GM04504 (cell line): ENCODE measurements at places on chromosomes 7 and 10.

GRCh38 chr10:81600185-81600584, 274.8 kb upstream of the NRG3 start:
- no peak for DNase-seq

- peak; percentile 56 for DNase-seq
Observed at GRCh38 chr7:133688483-133689239, 435.8 kb downstream of the EXOC4 start.

- no peak for DNase-seq
Observed at GRCh38 chr7:30505174-30505697, 607 bp upstream of the GGCT start.

GRCh38 chr7:118281196-118281595, 56.7 kb downstream of the ANKRD7 start:
- DNase-seq, result no peak

- DNase-seq, result no peak
Observed at GRCh38 chr7:44764665-44765578, 16.3 kb downstream of the ZMIZ2 start.

DNA sequence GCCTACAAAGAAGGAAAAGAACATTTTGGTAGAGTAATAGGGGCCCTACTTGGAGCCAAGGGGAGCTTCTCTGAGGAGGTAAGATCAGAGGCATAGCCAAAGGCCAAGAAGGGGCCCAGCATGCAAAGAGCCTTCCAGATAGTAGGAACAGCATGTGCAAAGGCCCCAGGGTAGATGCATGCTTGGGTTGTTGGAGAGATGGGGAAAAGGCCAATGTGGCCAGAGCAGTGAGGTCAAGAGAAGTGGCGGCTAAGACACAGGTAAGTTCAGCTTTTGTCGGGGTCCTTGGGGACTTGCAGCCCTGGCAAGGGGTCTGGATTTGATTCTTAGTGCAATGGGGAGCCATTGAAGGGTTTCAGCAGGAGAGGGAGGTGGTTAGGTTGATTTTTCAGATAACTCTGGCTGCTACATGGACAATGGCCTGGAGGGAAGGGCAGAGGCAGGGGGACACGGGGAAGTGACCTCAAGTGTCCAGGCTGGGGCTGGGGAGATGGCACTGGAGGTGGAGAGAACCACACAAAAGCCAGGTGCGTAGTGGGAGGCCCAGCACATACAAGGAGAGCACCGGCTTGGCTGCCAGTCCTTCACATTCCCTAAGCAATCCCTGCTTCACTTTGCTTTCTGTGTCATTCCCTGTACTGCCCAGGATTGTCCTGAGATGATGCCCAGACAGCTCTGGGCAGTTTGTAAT, 16.5 kb downstream of the GRID1 start:
- no peak for DNase-seq

DNA sequence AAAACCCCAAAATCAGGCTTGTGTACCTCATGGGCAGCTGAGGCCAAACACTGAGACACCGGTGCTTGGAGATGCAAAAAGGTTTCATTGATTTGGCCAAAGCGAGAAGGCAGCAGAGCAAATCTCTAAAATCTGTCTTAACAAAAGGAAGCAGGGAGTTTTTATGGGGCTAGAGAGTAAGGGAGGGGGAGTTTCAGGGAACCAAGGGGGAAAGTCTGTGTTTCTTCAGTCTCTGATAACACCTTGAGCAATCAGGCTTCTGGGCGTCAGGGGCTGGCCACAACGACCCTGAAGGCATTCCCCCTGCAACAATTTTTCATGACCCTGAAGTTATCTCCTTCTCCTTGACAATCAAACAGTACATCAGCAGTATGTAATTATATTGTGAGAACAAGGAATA, 2.7 kb upstream of the ZNF786 start:
- DNase-seq, result no peak

- DNase-seq, result no peak
Observed at GRCh38 chr7:96055717-96056116, 266.2 kb downstream of the SLC25A13 start.

GRCh38 chr7:100825215-100825671, 2.1 kb downstream of the EPHB4 start:
- no peak for DNase-seq

DNA sequence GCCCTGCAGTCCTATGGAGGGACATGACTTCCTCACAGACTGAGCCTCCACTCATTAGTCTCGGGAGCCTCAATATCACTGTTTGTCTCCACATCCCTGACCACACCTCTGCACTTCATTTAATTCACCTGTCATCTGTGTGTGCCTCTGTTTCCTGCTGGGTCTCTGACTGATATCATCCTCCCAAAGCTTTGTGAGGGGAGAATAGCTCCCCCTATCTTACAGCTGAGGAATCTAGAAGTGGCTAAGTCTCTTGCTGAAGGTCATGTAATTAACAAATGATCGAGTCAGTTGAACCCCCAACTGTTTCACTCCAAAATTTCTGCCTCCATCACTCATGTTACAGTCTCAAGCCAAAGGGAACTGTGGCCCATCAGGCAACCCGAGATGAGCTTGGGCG, 5.5 kb upstream of the CPXM2 start:
- DNase-seq, result no peak

- DNase-seq, result no peak
Observed at GRCh38 chr10:11213137-11213536, 195.5 kb downstream of the CELF2 start.

- DNase-seq, result peak; percentile 51
Observed at GRCh38 chr10:100529475-100530298, at the start of gene NDUFB8. NDUFB8 (minus strand) TSS chr10:100529871; CDS start chr10:100529851, 20 bp downstream.

DNA sequence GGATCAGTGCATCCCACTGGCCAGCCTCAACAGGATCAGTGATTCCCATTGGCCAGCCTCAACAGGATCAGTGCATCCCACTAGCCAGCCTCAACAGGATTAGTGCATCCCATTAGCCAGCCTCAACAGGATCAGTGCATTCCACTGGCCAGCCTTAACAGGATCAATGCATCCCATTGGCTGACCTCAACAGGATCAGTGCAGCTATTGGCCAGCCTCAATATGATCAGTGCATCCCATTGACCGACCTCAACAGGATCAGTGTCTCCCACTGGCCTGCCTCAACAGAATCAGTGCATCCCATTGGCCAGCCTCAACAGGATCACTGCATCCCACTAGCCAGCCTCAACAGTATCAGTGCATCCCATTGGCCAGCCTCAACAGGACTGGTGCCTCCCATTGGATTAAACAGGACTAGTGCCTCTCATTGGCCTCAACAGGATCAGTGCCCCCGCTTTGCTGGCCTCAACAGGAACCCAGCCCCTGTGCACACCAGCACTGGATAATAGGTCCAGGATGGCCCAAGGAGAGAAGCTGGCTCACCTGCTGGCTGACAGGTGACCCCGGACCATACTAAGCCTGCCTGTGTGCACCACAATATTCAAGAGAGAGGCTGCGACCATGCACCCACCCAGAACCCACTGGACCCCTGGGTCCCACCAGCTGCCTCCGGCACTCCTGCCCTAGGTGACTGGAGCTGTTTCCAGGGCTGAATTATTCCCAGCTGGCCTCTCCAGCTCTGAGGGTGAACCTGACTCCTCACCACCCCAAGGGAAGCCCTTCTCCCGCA, 59.9 kb downstream of the PDGFA start:
- DNase-seq, result no peak

DNA sequence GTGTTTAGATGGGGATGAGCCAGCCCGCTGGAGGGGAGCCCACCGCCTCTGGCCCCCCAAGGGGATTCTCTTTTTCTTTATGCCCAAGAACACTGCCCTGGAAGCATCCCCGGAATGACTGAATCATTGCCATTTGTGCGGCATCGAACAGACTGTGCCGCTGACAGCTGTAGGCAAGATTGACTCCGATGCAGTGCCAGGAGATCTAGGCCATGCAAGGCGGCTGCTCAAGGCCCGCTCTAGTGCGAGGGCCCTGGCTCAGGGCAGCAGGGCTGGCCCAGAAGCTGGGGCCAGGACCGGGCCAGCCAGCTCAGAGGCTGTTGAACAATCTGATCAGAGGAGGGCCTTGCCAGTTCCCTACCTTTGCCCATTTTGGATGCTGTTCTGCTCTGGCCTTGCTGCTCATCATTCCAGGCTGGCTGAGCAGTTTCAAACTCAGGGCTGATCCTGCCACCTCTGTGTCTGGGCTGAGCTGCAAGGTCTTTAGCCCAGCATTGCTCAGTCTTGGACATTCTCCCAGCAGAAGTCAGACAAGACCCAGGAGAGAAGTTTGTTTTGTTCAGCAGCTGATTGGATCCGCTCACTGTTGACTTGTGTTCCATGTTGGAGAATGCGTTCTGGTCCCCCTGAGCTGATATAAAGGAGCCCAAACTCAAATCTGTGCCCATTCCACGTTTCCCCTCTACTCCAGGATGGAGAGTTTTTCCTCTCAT, 485.3 kb upstream of the GALNT17 start:
- no peak for DNase-seq

DNA sequence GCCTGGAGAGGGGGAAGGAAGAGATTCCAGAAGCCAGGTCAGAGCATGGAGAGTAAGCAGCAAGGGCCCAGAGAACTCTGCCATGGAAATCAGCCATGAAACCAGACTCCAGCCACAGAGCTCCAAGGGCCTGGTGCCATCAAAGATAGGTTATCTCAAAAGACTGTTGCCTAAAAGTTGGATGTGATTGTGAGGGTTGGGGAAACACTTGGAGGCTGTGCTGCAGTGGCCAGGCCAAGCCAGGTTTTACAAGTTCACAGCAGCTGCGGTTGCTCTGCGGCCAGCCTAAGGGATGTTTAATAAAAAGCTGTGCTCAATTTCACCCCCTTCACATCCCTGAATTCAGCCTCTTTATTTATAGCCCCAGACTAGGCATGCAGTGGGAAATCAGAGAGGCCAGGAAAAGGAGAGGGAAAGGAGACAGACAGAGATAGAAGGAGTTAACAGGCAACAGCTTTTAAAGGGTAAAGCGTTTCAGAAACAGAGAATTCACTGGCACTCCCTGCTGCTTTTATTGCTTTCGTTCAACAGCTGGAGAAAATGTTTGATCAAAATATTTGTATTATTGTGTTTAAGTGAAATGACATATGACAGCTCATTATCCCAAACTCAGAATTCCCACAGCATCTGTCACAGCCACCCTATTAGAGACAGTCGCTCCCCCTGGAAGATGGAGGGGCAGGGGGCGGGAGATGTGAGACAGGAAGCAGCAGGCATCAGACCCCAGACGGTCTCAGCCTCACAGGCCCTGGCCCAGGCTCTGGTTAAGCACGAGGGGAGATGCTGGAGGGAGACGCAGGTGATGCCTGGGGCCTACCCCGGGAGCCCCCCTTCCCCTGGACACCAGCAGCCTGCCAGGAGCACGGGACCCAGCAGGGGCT, 140.1 kb downstream of the GLI3 start:
- no peak for DNase-seq

GRCh38 chr7:89798599-89798996, 355.7 kb upstream of the STEAP1 start:
- DNase-seq, result no peak

- no peak for DNase-seq
Observed at GRCh38 chr10:131743190-131744151, 157.3 kb upstream of the PPP2R2D start.

DNA sequence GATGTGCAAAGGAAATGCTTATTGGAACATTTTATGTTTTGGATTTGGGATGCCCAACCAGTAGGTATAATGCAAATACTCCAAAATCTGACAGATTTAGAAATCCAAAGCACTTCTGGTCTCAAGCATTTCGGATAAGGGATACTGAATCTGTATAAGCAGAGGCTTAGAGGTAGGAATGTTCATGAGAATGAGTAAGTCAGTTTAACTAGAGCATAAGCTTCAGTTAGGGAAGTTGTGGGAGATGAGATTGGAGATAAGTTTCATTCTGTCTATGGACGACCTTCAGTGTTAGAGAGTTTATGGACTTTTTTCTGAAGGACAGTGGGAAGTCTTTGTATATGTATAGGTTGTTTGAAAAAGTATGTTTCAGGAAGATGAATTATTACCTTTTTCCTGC, 10.4 kb downstream of the TAX1BP1 start:
- no peak for DNase-seq

DNA sequence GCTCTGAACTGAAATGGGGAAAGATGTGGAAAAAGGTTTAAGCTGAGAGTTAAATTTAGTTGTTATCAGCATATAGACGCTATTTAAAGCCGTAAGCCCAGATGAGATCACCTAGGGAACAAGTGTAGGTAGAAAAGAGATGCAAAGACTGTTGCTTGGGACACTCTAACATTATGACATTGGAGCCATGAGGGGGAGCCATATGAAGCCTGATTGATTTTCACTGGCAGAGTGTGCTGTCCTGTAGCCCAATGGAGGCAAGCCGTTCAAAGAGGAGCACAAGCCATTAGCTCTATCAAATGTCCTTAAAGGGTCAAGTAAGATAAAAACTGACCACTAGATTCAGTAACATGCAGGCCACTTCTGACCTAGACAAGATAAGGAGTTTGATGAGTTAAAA, 223.3 kb downstream of the TWIST1 start:
- no peak for DNase-seq

DNA sequence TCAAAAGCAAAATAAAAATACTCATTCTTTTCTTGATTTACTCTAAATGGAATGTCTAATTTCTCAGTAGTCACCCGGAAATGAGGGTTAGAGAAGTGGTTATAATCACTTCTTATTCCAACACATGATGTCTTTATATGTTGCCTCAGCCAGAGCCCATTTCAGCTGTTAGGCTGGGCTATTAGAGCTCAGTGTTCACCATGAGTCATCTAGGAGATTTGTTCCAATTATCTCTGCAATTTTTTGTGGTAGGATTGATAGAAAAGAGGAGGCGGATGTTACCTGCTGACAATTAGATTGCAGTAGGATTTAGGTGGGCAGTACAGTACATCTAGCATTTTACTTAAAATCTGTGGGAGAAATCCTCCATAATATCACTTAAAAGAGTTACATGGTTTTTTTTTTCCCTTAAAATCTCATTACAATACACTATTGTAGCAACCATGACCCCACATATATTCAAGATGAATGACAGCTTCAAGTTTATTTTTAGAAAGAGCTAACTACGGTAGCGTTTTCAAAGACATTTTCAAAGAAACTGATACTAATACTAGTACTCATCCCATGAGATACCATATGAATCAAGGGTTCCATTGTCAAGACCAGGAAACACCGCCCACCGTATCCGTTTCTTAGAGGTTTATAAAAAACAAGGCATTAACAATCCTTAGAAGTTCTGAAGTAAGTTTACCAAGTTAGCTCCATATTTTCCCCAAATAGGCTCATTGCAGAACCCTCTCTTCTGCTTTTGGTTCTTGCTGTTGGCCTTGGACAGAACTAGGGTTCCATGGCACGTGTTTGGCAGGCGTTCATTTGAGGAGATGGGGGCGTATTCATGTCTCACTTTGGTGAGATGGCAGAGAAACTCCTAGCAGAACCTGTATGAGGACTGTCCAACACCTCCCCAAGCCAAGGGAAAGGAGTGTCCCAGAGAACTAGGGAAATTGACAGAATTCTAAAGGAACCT, 10.4 kb downstream of the CPA2 start:
- no peak for DNase-seq

DNA sequence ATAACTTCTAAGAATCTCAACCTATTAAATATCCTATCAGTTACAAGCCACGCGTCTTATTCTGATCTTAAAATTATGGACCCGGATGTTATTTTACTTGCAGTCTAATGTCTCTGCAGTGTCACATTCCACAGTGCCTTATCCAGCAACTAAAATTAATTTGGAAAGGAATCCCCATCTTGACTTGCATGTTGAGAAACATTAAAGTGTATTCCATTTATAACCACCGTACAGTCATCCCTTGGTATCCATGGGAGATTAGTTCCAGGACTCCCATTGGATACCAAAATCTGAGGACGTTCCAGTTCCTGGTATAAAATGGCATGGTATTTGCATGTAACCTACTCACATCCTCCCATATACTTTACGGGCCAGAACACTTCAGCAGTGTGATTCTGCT, 194.7 kb downstream of the ARHGAP21 start:
- DNase-seq, result no peak
